DMS79 treated with DMSO at 0.1 percent for 48 hours (cell line): ENCODE measurements at places on chromosomes 7 and 10.

DNA sequence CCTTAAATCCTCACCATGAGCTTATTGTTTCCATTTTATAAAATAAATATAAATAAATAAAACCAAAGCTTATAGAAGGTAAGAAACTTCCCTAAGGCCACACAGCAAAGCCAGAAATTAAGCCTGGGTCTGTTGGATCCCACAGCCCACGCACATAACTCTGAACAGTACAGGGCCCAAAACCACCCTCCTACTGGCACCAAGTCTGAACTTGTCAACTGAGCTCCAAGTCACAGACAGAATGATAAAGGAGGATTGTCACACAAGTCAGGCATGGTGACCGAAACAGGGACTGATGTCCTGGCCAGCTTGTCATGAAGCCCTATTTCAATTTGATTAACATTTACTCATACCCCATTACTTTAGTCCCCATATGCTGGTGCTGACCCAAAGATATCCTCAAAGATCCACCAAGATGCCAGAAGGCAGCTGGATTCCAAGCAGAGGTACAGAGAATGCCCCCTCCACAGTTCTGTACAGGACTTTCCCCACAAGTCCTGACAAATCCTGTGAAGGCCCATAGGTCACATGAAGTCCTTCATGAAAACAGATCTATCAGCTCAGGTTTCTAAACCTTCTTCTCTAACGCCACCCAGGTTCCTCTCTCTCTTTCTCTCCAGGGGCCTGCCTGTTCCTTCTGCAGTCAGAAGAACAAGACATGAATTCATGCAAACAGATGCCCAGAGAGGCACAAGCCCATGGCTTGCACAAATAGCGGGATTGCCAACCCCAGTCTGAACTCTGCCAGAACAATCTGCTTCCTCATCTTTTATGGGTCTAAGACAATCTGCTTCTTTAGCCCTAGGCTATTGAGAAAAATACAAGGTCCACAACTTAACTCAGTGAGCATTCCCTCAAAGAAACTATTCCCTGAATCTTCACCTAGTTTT lies 60.9 kb downstream of the GLI3 start:
- no peak for DNase-seq

- DNase-seq, result peak; percentile 82
These were observed 332.4 kb upstream of the NRP1 start for GRCh38 chr10:33666686-33667480.

- no peak for DNase-seq
These were observed 1.1 kb upstream of the SFTPA2 start for GRCh38 chr10:79561257-79561656.

GRCh38 chr10:28236591-28236990 lies 66.3 kb downstream of the MPP7 start:
- DNase-seq, result no peak

DNA sequence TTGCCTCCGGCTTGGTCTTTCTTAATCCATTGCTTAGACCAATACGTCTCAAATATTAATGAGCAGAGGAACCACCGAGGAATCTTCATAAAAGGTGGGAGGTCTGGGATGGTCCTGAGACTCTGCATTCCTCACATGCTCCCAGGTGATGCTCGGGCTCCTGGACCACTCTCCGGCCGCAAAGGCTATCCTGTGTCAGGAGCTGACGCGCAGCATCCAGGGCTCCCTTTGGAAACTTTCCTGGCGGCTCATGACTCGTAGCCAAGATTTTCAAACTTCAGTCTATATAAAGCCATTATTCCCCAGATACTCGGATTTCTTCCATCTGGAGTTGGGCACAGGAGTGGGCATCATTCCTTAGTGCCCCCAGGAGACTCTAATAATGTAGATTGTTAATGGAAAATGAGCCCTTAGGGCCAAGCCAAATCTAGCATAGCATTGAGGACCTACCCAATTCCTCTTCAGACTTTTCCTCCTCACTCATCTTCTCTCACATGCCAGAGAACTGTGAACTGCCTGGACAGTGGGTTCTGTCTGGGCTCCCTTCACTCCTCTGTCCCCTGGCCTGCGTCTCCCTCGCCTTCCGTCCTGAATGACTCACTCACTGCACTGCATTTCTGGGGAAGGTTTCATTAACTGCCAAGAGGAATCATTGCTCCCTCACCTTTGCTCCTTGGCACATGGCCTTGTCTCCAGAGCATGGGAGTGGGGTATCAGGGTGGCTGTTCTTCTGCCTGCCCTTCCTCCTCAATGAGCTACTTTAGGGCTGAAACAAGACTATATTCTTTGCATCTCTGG lies 89.3 kb downstream of the MKI67 start:
- DNase-seq, result no peak
